ENCODE measurements at places on chromosomes 2 and 18. TPM values are rescaled to one million over a fixed set of nuclear protein-coding genes. Genes with fewer than 3 reads are reported as not detected.

DNA sequence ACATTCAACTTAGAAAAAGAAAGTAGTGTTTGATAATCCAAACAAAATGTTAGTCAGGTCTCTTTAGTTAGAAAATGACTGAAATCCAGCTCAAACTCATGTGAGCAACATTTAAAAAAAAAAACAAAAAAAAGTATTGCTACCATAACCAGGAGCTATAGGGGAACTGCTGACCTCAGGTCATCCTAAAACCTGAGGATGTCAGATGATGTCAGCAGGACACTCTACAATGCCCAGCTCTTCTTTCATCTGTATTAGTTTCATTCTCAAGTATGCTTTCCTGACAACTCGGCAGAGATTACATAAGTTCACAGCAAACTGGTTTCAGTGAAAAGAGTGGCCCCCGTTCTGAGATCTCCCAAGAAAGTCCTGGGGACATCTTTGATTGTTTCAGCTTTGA lies 4.2 kb upstream of the ESCO1 start:
- DNase-seq = no peak

DNA sequence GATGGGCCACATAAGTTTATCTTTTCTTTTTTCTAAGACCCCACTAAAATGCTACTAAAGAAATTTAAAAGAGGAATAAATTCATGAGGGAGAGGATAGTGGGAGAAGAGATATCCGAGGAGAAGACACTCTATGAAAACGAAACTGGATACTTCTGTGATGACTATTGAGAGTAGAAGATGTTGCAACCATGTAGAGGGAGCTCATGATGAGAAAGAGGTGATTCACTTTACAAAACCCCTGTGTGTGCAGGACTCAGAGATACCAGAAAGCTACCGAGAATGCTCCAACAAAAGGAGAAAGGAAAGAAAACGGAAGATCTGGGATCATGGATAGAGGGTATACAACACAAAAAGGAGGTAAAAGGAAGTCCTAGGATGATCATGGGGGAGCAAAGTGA lies 34.9 kb downstream of the SLC38A11 start:
- DNase-seq = peak; percentile 94

DNA sequence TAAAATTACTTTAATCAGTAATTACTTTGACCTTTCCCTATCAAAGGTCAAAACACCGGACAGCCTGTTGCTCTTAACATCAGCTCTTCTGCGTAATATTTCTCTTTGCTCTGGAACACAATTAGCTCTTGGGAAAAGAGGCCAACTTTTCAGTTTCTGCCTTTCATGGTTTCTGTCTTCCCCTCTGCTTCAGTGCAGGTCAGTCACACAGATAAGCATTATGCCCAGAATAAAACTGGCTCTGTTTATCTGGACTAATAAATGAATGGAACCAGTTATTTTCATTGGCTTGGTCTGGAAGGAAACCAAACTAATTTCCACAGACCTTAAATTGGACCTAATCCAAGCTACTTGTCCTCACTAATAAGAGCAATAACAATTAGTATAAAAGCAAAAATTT lies 26.2 kb upstream of the GALNT3 start:
- no peak for DNase-seq

DNA sequence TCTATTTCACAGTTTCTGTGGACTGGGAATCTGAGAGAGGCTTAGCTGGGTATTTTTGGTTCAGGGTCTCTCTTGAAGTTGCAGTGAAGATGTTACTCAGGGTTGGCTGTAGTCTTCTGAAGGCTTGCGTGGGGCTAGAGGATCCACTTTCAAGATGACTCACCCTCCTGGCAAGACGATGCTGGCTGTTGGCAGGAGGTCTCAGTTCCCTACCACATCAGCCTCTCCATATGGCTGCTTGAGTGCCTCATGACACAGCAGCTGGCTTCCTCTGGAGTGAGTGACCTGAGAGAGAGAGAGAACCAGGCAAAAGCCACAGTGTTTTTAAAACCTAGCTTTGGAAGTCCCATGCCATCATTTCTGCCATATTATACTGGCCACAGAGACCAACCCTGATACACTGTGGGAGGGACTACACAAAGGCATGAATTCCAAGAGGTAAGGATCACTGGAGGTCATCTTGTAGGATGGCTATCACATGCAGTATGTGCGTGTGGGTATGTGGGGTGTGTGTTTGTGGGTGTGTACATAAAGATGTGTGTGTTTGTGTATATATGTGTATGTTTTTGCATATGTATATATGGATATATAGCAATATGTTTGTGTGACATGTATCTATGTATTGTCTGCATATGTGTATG lies 25.1 kb downstream of the DNPEP start:
- DNase-seq = peak; percentile 56

GRCh38 chr2:133135035-133135654 lies 433.1 kb downstream of the NCKAP5 start:
- DNase-seq = no peak

The ZBTB7C gene
- 0.99 TPM for total RNA-seq

The RTP5 gene
- not detected for total RNA-seq

The CCDC74B gene
- total RNA-seq = 7.2 TPM

All from renal cortical epithelial cell (primary cell).